Substantia nigra (tissue), 51 donors: ENCODE measurements at places on chromosomes 6 and 20.

DNA sequence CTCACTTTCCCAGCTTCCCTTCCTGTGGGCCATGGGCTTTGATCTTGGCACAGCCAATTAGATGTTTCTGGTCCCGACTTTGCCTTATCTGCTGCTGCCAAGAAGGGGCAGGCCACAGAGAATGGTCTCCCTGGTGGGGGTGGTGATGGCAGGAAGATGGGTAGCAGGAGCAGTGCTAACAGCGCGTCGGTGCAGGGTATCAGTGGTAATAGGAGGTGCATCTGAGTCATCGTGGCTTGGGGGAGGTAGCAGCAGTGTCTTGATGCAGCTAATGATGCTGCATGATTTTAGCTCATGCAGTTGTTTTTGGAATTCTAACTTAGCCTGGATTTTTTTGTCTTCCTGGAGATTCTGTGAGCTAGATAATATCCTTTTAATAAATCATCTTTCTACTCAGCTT is 18.9 kb upstream of the MAS1 start:
- no peak for DNase-seq

DNA sequence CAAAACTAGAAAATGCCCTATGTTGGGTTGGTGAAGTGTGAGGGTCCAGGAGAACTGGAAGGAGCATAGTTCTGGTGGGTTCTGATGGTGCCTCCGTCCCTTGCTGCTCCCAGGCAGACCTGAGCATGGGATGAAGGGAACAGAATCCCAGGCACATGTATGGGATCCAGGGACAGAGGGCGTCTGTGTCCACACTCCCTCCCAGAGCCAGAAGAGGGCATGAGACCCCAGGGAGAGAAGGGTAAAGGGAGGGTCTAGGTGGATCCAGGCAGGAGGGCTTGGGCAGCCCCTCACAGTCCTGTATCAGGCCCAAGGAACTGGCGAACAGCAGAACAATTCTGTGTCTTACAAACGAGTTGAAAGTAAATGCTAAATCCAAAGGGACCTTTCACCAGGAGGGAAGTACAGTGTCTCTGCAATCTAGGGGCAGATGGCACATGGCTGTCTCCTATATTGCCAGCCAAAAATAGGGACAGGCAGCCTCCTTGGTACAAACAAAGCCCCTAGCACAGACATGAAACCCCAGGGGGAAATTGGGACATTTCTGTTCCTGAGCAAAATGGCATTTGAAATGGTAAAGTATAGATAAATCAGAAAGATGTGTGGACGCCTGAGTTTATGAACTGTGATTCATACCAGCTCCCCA is 2.5 kb upstream of the BPIFA1 start:
- DNase-seq: peak; percentile 11

GRCh38 chr6:113651920-113652319 is 205.2 kb upstream of the MARCKS start:
- DNase-seq: no peak

DNA sequence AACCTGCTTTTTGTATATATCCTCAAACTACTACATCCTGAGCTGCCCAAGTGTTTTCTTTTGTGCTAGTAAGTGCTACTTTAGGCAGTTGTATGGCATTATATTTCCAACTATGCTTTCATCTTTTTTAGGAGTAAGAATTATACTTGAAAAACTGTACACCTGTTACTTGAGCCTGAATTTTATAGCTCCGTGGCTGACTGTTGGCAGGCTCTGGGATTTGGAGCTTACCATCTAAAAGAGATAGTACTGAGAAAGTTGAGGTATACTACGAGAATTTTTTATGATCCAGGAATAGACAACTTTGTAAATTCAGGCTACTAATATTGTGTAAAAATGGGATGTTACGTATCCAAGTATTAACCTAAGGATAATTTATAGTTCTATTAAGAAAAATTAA is 32.4 kb downstream of the RNF217 start:
- no peak for DNase-seq

- no peak for DNase-seq
Measured at GRCh38 chr20:56788041-56788670, 159.1 kb downstream of the TFAP2C start.

DNA sequence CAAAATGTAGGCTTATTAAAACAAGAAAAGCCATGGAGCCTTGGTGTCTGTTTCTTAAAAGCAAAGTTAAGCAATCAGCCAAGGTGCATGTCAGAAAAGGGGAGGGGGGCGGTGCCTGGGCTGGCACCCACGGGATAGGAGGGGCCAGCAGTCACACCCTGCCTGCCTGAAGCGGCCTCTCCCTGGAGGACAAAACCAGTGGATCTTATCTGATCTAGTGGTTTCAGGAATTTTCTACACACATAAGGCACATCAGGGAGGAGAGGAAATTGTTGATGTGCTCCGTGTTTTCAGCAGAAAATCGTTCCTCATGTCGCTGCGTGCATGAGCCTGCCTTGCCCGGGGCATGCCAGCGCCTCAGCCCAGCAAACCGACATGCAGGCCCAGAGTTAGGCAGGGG is 276.4 kb downstream of the TAF4 start:
- no peak for DNase-seq

- DNase-seq: no peak
Measured at GRCh38 chr20:41567615-41568014, 50.6 kb downstream of the CHD6 start.

GRCh38 chr20:19193349-19193748 is 19.1 kb upstream of the SLC24A3 start:
- DNase-seq: no peak

GRCh38 chr6:169340395-169340794 is 86.7 kb upstream of the THBS2 start:
- no peak for DNase-seq

- no peak for DNase-seq
Measured at GRCh38 chr20:44610313-44610962, 28.1 kb downstream of the PKIG start.
